ENCODE measurements at places on chromosomes 11 and 22. TPM values are rescaled to one million over a fixed set of nuclear protein-coding genes. Genes with fewer than 3 reads are reported as not detected.

Gene RPL3
- total RNA-seq: 1,863 TPM

Gene DEAF1
- total RNA-seq: 20.7 TPM

- no peaks in the 10 kb centered on the region for H3K27me3 ChIP-seq
- H3K27ac ChIP-seq: no peak overlapping the region
- H3K4me3 ChIP-seq: no peak overlapping the region
- H3K36me3 ChIP-seq: no peaks in the 10 kb centered on the region
- H3K4me1 ChIP-seq: no peaks in the 10 kb centered on the region
These were observed 57.7 kb upstream of the ISX start for GRCh38 chr22:35008213-35008612.

DNA sequence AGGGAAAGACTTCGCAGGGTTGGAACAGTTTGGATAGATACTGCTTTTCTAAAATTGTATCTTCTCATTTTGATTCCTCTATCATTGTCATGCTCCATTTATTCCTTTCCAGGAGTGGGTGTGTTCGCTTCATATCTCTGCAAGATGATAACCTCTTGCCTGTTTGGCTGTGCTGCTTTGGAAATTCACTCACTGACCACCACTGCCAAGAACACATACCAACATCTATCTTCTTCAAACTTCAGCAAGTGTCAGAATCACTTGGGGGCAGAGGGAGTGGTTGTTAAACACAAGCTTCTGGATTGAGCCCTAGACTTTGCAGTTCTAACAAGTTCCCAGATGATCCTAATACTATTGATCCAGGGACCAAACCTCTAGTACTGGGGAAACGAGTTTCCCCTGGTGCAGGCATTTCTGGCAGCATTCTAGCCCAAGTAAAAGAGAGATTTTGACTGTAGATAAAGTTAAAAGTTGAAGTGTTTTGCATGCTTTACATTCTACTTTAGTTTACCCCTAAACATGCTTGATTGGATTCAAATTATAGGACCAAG is 11.5 kb upstream of the DKK3 start:
- no peaks in the 10 kb centered on the region for H3K4me1 ChIP-seq
- H3K27ac ChIP-seq: no peak overlapping the region
- no peak overlapping the region for H3K4me3 ChIP-seq
- H3K36me3 ChIP-seq: no peaks in the 10 kb centered on the region
- DNase-seq: no peak

DNA sequence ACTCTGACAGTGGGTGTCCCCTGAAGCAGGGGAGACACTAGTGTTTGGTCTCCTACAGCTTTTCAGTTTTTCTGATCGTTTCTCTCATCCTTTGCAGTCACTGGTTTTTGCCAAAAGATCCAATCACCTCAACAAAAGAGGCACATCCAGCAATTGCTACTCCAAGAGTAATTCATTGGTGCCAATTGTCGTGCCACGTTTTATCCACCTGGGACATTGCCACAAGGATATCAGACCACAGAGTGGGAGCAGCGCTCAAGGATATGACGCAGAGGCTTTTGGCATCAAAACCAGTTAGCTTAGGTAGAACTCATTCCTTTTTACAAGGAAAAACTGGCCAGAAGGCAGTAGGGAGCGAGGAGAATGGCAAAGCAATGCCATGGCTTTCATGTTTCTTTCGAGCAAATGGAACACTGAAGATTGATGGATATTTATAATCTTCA is 40.9 kb upstream of the BLID start:
- H3K36me3 ChIP-seq: no peaks in the 10 kb centered on the region
- no peaks in the 10 kb centered on the region for H3K4me1 ChIP-seq
- no peaks in the 10 kb centered on the region for H3K27me3 ChIP-seq
- H3K27ac ChIP-seq: no peak overlapping the region

All from thymus (tissue), 14 donors.